ENCODE measurements at places on chromosomes 5 and 9.
A peak's percentile ranks its signal among the peaks of the same experiment; 100 is the strongest.

DNA sequence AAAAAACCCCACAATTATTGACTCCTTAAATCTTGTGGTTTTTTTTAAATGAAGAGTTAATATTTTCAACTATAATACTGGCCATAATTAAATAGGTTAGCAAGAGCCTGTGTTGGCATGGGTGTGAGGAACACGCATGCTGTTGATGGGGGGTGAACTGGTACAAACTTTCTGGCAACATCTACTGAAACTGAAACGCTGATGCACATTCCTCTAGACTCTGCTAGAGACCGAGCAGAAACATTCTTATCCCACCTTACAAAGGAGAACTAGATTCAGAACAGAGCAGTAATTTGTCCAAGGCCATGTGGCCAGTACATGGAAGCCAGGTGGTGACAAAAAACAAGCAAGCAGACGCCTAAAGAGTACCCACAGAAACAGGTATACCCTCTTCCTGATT, 2.4 kb downstream of the BICD2 start:
- no peak for DNase-seq

DNA sequence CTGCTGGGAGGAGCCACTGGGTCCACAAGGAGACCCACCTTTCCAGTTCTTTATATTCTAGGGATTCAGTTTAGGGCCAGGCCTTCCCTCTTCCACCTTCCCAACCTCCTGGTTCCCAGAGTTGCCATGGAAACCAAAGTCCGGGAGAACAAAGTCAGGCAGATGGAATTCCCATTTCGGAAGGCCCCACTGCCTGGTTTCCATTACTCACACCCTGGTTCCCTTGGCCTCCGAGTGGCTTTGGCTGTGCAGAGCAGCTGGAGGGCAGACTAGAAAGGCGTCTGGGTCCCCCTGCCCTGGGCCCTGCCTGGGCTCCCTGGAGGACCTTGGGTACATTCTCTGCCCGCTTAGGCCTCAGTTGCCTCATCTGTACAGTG, 136.1 kb downstream of the RGS3 start:
- peak; percentile 86 for DNase-seq

GRCh38 chr9:125649315-125649714, 57.7 kb downstream of the MAPKAP1 start:
- DNase-seq = peak; percentile 87

DNA sequence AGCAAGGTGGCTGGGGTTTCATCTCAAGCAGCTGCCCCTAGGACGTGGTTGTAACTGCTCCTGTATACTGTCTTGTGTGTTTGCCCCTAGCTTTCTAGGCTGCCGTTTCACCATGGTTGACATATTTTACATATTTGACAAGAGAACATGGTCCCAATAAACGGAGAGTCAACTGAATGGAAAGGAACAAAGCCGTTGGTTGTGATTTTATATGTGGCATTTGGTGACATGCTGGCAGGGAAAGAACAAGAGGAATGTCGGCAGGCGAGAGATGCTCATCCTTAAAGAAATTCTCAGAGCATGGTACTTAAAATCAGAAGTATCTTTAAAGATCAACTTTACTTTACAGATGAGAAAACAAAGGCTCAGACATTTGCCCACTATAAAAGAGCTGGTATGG, 11.8 kb downstream of the ZNF366 start:
- no peak for DNase-seq

GRCh38 chr9:35743452-35743851, 5.6 kb downstream of the GBA2 start:
- DNase-seq = no peak

GRCh38 chr5:171476701-171477100, 57.3 kb downstream of the FGF18 start:
- DNase-seq = no peak

- DNase-seq = no peak
Measured at GRCh38 chr5:133230823-133231578, 179.2 kb downstream of the HSPA4 start.

DNA sequence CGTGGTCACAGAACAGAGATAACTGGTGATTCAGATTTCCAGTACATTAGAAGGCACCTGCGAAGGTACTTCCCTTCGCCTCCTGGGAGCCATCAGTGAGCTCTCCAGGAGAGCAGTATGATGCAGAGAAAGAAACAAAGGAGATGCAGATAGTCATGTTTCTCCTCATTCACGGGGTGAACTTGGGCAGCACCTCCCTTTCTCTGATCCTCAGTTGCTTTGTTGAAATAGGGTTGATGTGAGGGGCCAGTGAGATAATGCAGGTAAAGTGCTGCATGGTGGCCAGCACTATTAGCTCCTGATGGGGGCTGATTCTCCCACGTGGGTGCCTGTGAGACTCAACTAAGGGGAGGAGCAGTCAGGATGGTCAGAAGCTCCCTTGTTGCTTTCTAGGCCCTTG, 46.6 kb upstream of the ZNF169 start:
- DNase-seq = no peak

- no peak for DNase-seq
Measured at GRCh38 chr5:79200573-79201183, 35.3 kb upstream of the JMY start.

Measured in HS-5 (cell line).